Spinal cord (tissue), 10 donors: ENCODE measurements at places on chromosomes 12 and 14. TPM values are rescaled to one million over a fixed set of nuclear protein-coding genes. Genes with fewer than 3 reads are reported as not detected.

The TMEM52B gene
- total RNA-seq = 1.8 TPM

The CCNB1IP1 gene
- total RNA-seq = 55.7 TPM

The MSRB3 gene
- 24.0 TPM for total RNA-seq

The EID3 gene
- total RNA-seq = 5.3 TPM

The COQ5 gene
- total RNA-seq = 32.3 TPM

The CBLN3 gene
- total RNA-seq = 0.59 TPM

The YBX3 gene
- total RNA-seq = 61.7 TPM

The KRT78 gene
- not detected for total RNA-seq
